PC-3 (cell line): ENCODE measurements at places on chromosomes 4 and X. TPM values are rescaled to one million over a fixed set of nuclear protein-coding genes. Genes with fewer than 3 reads are reported as not detected.

JCHAIN gene
- total RNA-seq: not detected in 2 replicates

DNA sequence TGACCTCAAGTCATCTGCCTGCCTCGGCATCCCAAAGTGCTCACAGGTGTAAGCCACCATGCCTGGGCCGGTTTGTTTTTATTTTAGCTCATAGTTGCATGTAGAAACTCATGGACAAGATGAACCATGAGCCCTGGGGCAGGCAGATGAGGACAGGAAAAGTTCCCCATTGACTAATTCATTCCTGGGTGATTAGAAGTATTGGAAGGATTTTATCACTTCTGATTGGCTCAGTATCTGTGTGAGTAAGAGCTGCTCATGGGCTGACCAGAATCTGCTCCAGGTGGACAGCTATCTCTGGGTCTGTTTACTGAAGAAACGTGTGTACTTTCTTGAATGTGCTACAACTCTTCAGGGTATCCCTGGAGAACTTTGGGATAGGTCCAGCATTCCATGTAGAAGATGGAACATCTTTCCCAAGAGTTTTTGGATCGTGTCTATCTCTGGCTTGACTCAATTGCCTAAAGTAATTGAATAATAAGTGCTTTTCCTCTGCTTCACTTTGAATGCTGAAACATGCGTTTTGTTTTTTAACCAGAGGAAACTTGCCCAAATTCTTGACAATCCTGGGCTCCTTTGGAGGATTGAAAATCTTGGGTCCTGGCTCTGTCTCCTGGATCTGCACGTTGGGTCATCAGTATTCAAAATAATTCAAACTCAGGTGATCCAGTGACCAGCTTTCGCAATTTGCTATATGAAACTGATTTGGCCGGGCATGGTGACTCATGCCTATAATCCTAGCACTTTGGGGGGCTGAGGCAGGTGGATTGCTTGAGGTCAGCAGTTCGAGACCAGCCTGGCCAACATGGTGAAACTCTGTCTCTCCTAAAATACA is 88.6 kb upstream of the DHRSX start:
- H3K27ac ChIP-seq: no peak overlapping the region
- peaks cover 15% of the 10 kb centered on the region for H3K27me3 ChIP-seq
- no peaks in the 10 kb centered on the region for H3K36me3 ChIP-seq
- H3K4me3 ChIP-seq: no peak overlapping the region

- H3K4me1 ChIP-seq: no peaks in the 10 kb centered on the region
- no peak for DNase-seq
- no peaks in the 10 kb centered on the region for H3K27me3 ChIP-seq
- no peak overlapping the region for H3K27ac ChIP-seq
These were observed 265.6 kb downstream of the KLHL13 start for GRCh38 chrX:117851025-117851424.

CNKSR2 gene
- 2.0 and 5.4 TPM in 2 replicates for total RNA-seq

UGT2B15 gene
- not detected in 2 replicates for total RNA-seq

DCAF4L1 gene
- 0.22 and 0.63 TPM in 2 replicates for total RNA-seq

- no peaks in the 10 kb centered on the region for H3K27me3 ChIP-seq
- H3K4me3 ChIP-seq: no peak overlapping the region
- peak overlapping the region; percentile 72 for H3K27ac ChIP-seq
- peaks cover 47% of the 10 kb centered on the region for H3K4me1 ChIP-seq
These were observed 2.7 kb upstream of the ASB5 start for GRCh38 chr4:176271749-176272148.

DNA sequence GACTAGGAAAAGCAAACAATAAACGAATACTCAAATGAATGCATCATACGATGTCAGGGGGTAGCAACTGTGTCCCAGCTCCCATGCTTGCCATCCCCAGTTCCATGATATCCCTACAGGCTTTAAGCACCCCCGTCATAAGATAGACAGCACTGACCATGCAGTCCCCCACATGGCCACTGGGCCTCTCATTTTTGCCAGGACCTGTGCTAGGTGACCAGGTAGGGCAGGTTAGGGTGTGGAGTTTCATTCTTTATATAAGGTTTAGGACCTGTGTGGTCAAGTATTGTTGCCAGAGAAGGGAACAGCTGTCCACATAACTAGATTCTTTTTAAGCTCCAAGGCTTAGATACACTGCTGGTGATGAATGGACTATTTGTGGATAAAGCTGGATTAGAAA is 9.7 kb downstream of the PPEF2 start:
- peak; percentile 11 for DNase-seq
- H3K36me3 ChIP-seq: no peaks in the 10 kb centered on the region
- no peak overlapping the region for H3K4me3 ChIP-seq
